ENCODE measurements at places on chromosomes 5 and 9. TPM values are rescaled to one million over a fixed set of nuclear protein-coding genes. Genes with fewer than 3 reads are reported as not detected.

C9orf153 gene
- total RNA-seq = 0.41 TPM

- H3K36me3 ChIP-seq = no peaks in the 10 kb centered on the region
- no peak for DNase-seq
- H3K4me3 ChIP-seq = no peak overlapping the region
- no peaks in the 10 kb centered on the region for H3K27me3 ChIP-seq
- H3K4me1 ChIP-seq = no peaks in the 10 kb centered on the region
- H3K27ac ChIP-seq = no peak overlapping the region
Measured at GRCh38 chr5:107196500-107197059, 474.2 kb downstream of the EFNA5 start.

- H3K36me3 ChIP-seq = no peaks in the 10 kb centered on the region
- no peak overlapping the region for H3K4me3 ChIP-seq
- peaks cover 3% of the 10 kb centered on the region for H3K27me3 ChIP-seq
- H3K4me1 ChIP-seq = no peaks in the 10 kb centered on the region
- H3K27ac ChIP-seq = no peak overlapping the region
- DNase-seq = no peak
Measured at GRCh38 chr5:58961631-58962280, 378.9 kb downstream of the RAB3C start.

RASEF gene
- total RNA-seq = not detected

DNA sequence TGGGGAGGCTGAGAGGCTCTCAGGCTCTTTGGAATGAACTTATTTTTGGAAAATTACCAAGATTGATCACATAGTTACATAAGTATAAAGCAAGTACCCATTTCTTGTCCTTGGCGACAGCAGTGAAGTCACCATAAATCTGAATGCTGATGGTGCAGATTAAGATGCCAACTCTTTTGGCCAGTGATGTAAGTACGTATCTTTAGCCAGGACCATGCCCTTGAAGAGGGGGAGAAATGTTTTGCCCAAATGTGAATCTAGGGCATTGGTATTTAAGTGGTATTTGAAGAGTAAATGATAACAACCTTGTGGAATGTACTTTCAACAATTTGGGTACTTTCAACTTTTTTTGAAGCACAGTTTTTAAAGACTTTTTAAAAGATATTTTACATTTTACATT, 68.2 kb upstream of the RAD23B start:
- no peak overlapping the region for H3K27ac ChIP-seq
- H3K36me3 ChIP-seq = no peaks in the 10 kb centered on the region
- H3K27me3 ChIP-seq = peaks cover 6% of the 10 kb centered on the region
- DNase-seq = no peak
- H3K4me3 ChIP-seq = no peak overlapping the region
- H3K4me1 ChIP-seq = peaks cover 20% of the 10 kb centered on the region

GRCh38 chr5:89281766-89282553, 399.0 kb upstream of the MEF2C start:
- no peaks in the 10 kb centered on the region for H3K36me3 ChIP-seq
- H3K4me3 ChIP-seq = no peak overlapping the region
- DNase-seq = no peak
- H3K27ac ChIP-seq = no peak overlapping the region
- H3K27me3 ChIP-seq = no peaks in the 10 kb centered on the region

PCDHB8 gene
- total RNA-seq = not detected

- H3K4me3 ChIP-seq = no peak overlapping the region
- no peaks in the 10 kb centered on the region for H3K27me3 ChIP-seq
- no peak for DNase-seq
- no peaks in the 10 kb centered on the region for H3K4me1 ChIP-seq
Measured at GRCh38 chr9:29796291-29796952, 2223.1 kb upstream of the C9orf72 start.

HACD4 gene
- 2.4 TPM for total RNA-seq

GRCh38 chr9:123718188-123718587, 211.7 kb downstream of the DENND1A start:
- no peaks in the 10 kb centered on the region for H3K4me1 ChIP-seq
- DNase-seq = no peak
- no peak overlapping the region for H3K27ac ChIP-seq
- no peaks in the 10 kb centered on the region for H3K27me3 ChIP-seq

GRCh38 chr5:168317521-168318147, 26.2 kb downstream of the WWC1 start:
- no peak overlapping the region for H3K4me3 ChIP-seq
- no peak overlapping the region for H3K27ac ChIP-seq
- H3K27me3 ChIP-seq = no peaks in the 10 kb centered on the region
- no peak for DNase-seq

- H3K36me3 ChIP-seq = no peaks in the 10 kb centered on the region
- no peak overlapping the region for H3K27ac ChIP-seq
- no peak overlapping the region for H3K4me3 ChIP-seq
- no peaks in the 10 kb centered on the region for H3K4me1 ChIP-seq
- DNase-seq = no peak
- no peaks in the 10 kb centered on the region for H3K27me3 ChIP-seq
Measured at GRCh38 chr5:116358911-116359418, 215.7 kb downstream of the SEMA6A start.

GRCh38 chr9:114538241-114538640, 33.0 kb upstream of the WHRN start:
- no peak overlapping the region for H3K27ac ChIP-seq
- no peaks in the 10 kb centered on the region for H3K36me3 ChIP-seq
- peaks cover 17% of the 10 kb centered on the region for H3K27me3 ChIP-seq
- H3K4me1 ChIP-seq = no peaks in the 10 kb centered on the region
- no peak for DNase-seq

DNA sequence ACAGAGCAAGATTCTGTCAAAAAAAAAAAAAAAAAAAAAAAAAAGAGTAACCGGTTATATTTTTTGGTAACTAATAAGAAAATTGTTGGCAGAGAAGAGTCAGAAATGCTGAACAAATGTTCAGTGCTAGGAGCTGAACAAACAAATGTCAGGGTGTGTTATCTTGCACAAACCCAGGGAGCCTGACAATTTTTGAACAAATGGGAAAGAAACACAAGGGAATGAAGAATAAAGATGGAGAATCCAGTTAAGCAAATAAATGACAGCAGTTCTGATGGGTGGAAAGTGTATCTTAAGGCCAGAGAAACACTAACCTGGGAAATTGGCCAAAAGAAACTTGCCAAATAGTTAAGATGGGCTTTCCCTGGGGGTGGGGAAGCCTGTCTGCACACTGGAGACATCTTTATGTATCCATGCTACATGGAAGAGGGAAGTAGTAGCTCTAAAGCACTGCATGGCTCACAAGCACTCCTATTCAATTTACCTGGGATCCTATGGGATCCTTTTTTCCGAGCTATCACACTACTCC, 23.7 kb downstream of the KLHL3 start:
- H3K27me3 ChIP-seq = no peaks in the 10 kb centered on the region
- H3K4me1 ChIP-seq = no peaks in the 10 kb centered on the region
- no peak overlapping the region for H3K27ac ChIP-seq
- no peaks in the 10 kb centered on the region for H3K36me3 ChIP-seq

DNA sequence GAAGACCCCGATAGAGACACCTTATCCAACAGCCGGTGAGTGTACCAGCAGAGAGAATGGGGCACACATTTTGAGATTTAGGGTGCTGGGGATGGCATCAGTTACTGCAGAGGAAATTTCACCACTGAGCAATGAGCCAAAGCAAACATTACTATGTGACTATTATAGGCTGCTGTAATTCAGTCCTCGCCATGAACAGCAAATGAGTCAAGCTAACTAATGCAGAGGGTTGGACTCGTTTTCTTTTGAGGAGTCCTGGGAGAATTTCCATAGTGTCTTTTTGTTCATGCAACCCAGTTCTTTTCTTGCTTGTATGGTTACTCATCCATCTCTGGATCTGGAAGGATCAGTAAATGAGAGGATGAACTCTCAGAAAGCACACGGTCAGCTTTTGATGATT, 323.8 kb downstream of the PSAT1 start:
- DNase-seq = no peak
- no peak overlapping the region for H3K4me3 ChIP-seq
- H3K36me3 ChIP-seq = no peaks in the 10 kb centered on the region
- H3K27ac ChIP-seq = no peak overlapping the region
- H3K4me1 ChIP-seq = no peaks in the 10 kb centered on the region

DNA sequence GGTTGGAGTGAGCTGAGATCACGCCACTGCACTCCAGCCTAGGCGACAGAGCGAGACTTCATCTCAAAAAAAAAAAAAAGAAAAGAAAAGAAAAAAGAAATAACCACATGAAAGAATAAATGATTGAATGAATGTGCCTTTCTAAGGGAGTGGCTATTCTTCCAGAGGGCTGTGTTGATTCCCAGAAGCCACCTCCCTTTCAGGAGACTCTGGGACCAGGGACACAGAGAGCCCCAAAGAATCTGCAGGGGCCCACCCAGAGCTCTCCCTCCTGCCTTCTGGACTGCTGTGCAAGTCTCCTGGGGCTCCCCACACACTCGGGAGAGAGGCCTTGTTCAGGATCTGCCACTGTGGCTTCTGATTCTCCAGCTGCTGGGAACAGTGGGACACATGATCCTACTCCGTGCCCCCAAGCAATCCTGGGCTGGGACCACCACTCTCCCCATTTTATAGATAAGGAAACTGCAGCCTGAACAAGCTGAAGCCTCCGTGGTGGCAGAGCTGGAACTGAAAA, 23.6 kb downstream of the CAMK2A start:
- no peaks in the 10 kb centered on the region for H3K36me3 ChIP-seq
- H3K4me1 ChIP-seq = no peaks in the 10 kb centered on the region
- DNase-seq = no peak
- no peak overlapping the region for H3K27ac ChIP-seq

SHOC1 gene
- not detected for total RNA-seq

DNA sequence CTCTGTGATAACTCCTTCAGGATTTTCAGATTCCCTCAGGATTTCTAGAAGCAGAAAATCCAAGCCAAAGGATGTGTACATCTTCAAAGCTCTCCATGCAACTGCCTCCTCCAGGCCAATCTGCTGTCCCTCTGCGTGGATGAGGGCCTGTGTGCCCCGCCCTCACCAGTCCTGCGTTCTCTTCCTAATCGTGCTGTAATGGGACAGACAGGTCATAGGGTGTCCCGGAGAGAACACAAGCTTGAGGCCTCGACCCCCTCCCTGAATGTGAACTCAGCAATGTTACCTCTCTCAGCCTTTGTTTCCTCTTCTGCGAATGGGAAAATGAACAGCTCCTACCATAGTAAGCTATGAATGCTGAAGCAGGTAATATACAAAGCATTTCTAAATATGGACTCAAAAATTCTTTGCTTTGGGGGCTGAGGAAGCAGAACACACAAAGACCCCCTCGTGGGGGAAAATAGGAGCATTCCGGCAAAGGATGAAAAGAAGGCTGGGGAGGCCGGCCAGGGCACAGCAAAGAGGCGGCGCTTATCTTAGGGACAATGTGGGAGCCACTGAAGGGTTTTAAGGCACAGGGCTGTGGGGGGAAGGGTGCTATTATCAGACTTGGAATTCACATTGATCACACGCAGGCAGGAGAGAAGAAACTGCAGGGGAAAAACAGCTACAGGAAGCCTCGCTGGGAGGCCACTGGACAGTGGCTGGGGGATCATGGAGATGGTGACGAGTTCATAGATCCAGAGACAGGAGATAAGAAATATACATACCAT, 57.2 kb upstream of the FBXW11 start:
- H3K27ac ChIP-seq = peak overlapping the region; percentile 26
- no peaks in the 10 kb centered on the region for H3K27me3 ChIP-seq
- peaks cover 84% of the 10 kb centered on the region for H3K36me3 ChIP-seq
- no peak for DNase-seq

DNA sequence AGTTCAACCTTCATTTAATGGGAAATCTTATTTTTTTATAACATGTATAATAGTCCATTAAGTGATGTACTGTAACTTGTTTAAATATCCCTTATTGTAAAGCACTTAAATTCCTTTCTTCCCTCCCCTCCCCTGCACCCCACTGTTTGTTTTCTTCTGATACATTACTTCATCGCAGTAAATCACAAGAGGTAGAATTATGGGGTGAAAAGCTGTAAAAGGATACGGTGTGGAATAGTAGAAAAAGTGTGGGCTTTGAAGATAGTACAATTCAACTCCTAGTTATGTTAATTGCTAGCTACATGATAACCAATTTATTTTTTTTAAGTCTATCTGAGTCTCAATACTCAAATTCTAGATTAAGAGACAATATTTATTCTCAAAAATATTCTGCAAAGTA, 41.9 kb upstream of the MACIR start:
- H3K4me3 ChIP-seq = no peak overlapping the region
- no peak overlapping the region for H3K27ac ChIP-seq
- no peak for DNase-seq

PDE8B gene
- total RNA-seq = 0.05 TPM

TEX48 gene
- total RNA-seq = 0.68 TPM

ANKDD1B gene
- 0.48 TPM for total RNA-seq

GARIN3 gene
- total RNA-seq = 0.30 TPM

DNA sequence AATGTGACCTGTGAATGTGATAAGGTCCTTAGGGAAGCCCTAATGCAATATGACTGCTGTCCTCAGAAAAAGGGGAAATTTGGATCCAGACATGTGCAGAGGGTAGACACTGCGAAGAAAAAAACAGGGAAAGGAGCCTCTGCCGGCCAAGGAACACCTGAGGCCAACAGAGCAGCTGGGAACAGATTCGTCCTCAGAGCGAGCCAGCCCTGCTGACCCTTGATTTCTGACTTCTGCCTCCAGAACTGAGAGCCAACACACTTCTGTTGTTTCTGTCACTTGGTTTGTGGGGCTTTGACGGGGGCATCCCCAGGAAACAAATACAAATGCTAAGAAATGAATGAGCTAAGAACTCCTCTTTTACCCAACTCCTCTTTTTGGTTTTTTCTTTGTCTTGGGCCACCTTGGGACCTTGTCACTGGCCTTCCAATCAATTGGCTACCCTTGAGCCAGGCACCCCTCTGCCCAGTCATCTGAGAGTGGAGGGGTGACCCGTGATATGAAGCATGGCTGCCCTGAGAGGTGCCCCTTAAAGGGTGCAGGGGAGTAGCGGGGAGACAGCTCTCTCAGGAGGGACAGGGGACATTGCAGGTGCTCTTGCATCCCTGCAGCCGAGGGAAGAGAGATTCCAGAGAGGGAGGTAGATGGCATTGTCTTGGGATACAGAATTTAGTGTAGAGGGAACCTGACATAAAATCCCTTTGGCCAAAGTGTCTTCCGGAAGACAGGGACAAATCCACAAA, 16.9 kb downstream of the TMOD1 start:
- H3K36me3 ChIP-seq = no peaks in the 10 kb centered on the region
- H3K4me1 ChIP-seq = peaks cover 3% of the 10 kb centered on the region
- no peak overlapping the region for H3K4me3 ChIP-seq
- H3K27me3 ChIP-seq = peaks cover 35% of the 10 kb centered on the region

- DNase-seq = no peak
- no peaks in the 10 kb centered on the region for H3K4me1 ChIP-seq
- no peak overlapping the region for H3K4me3 ChIP-seq
- no peak overlapping the region for H3K27ac ChIP-seq
- no peaks in the 10 kb centered on the region for H3K36me3 ChIP-seq
- H3K27me3 ChIP-seq = no peaks in the 10 kb centered on the region
Measured at GRCh38 chr9:75812141-75812540, 78.3 kb upstream of the PCSK5 start.

All from activated T-helper 2 cell treated with anti-CD3 and anti-CD28 coated beads, Interferon-gamma antibody, Interleukin-2, Interleukin-4, amounts not matched to agents 10 μg/mL and 5 μg/mL and 100 μg/mL, durations not matched to agents 14 hours and 24 hours and 36 hours (primary cell).